ENCODE measurements at places on chromosomes 1 and 21. TPM values are rescaled to one million over a fixed set of nuclear protein-coding genes. Genes with fewer than 3 reads are reported as not detected.

Gene PTPN22
- polyA plus RNA-seq = 1.6 TPM

Gene RAB3GAP2
- 17.9 TPM for polyA plus RNA-seq

Gene ADAMTS1
- polyA plus RNA-seq = 15.9 TPM

Gene SRRM1
- polyA plus RNA-seq = 91.0 TPM

Gene LRRC38
- 0.91 TPM for polyA plus RNA-seq

Gene DENND2D
- polyA plus RNA-seq = 38.8 TPM

Gene DNASE2B
- 1.3 TPM for polyA plus RNA-seq

Gene NMNAT2
- 23.6 TPM for polyA plus RNA-seq

Gene LAMC2
- 8.5 TPM for polyA plus RNA-seq

Gene CD2
- 5.8 TPM for polyA plus RNA-seq

Gene HIVEP3
- 7.3 TPM for polyA plus RNA-seq

Gene TSPAN2
- 6.0 TPM for polyA plus RNA-seq

Gene TNFRSF8
- polyA plus RNA-seq = 5.0 TPM

Gene RNU1-1
- 18.9 TPM for polyA plus RNA-seq
